ENCODE measurements at places on chromosomes 11 and 22. TPM values are rescaled to one million over a fixed set of nuclear protein-coding genes. Genes with fewer than 3 reads are reported as not detected.

FOLR1 gene
- 0.22 TPM for total RNA-seq

- DNase-seq, result no peak
Measured at GRCh38 chr11:65078151-65078550, 5.7 kb downstream of the CDCA5 start.

- no peak for DNase-seq
Measured at GRCh38 chr22:43998679-43999264, 25.3 kb upstream of the PARVB start.

L3MBTL2 gene
- 14.2 TPM for total RNA-seq

PHF21B gene
- total RNA-seq, result 0.67 TPM

DNA sequence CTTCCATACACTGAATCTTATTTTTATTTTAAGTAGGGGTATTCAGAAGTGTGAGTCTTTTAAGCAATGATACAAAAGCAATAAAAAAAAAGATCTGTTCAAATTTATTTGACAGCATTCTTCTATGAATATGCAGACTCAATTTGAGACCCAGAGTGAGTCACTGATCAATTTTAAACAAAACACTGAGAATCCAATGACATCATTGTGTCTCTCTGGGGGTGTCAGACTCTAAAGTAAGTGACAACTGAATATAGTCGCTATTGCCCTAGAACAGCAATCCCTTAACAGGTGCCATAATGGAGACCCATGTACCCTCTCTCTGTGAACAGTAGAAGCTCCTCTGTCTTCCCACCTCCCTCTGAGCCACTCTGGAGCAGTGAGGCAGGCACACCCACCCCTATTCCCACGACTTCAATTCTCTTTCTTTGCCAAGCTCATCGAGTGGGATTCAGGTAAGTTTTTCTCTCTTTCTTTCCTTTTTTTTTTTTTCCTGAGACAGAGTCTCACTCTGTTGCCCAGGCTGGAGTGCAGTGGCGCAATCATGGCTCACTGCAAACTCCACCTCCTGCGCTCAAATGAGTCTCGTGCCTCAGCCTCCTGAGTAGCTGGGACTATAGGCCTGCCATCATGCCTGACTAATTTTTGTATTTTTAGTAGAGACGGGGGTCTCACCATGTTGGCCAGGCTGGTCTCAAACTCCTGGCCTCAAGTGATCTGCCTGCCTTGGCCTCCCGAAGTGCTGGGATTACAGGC, 5.1 kb upstream of the RPS3 start:
- DNase-seq, result no peak

BBOX1 gene
- total RNA-seq, result not detected

GRCh38 chr22:32333141-32333768, 24.4 kb upstream of the RFPL3 start:
- no peak for DNase-seq

DNA sequence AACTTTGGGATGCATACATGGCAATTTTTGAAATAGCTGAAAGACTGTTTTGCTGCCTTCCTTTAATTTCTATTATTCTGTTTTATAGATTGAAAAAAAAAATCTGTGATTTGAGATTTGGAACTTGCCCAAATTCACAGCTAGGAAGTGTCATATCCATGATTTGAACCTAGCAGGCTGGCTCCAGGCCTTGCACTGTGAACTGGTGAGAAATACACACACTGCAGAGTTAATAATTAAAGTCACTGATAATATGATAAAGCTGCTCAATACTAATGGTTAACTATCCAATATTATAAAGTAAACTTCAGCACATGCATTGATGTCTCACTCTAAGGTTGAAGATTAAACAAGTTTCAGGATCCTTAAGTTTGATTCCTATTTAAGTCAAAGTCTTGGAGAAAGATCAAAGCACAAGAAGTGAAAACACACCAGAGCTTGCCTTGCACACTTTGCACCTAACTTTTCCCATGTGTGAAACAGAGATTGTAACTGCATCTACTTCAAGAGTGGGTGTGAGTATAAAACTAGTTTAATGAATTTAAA, 150.6 kb upstream of the CCDC179 start:
- DNase-seq, result no peak

COPB1 gene
- total RNA-seq, result 61.4 TPM

RNF141 gene
- 36.8 TPM for total RNA-seq

DNA sequence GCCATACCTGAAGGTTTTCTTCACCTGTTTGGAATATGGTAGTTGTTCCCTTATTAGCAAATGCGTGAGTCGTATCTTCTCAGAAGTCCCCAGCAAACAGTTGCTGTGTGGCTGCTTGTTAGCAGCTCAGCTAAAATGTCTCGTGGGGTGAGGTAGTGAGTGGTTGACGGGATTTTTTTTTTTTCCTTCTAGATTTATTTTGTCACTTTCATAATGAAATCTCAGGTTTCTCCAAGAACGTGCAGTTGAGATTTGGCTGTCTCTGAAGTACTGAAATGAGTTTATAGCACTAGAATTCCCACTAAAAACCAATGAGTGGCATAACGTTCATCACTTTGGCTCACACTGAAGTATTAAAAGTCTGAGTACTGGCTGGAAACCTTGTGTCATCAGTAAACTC, 16.8 kb downstream of the RCN1 start:
- no peak for DNase-seq

- DNase-seq, result no peak
Measured at GRCh38 chr11:122690801-122691548, 35.5 kb downstream of the UBASH3B start.

DNA sequence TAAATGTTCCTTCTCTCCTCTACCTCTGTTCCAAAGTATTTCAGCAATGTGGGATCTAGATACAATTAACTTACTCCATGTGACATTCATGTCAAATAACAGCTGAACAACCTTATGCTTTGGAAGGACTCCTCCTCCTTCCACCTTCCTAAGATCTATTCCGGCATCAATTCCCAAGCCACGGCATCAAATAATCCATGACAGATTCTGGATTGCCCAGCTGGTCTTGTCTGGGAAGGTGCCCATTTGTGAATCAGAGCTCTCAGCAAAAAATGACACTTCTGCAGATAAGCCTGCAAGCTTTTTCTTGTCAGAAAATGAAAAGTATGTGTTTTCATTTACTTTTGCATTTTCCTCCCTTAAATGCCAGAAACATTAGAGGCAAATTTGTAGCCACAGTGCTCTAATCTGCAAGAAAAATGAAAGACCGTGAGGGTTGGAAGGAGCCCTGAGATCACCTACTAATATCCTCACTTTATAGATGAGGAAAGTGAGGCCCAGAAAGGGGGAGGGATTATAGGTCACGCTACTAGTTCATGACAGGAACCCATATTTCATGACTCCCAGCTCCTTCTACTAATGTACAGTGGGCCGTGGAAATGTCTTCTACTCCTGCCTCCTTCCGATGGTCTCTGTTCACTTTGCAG, 124.0 kb downstream of the ME3 start:
- DNase-seq, result no peak

DNA sequence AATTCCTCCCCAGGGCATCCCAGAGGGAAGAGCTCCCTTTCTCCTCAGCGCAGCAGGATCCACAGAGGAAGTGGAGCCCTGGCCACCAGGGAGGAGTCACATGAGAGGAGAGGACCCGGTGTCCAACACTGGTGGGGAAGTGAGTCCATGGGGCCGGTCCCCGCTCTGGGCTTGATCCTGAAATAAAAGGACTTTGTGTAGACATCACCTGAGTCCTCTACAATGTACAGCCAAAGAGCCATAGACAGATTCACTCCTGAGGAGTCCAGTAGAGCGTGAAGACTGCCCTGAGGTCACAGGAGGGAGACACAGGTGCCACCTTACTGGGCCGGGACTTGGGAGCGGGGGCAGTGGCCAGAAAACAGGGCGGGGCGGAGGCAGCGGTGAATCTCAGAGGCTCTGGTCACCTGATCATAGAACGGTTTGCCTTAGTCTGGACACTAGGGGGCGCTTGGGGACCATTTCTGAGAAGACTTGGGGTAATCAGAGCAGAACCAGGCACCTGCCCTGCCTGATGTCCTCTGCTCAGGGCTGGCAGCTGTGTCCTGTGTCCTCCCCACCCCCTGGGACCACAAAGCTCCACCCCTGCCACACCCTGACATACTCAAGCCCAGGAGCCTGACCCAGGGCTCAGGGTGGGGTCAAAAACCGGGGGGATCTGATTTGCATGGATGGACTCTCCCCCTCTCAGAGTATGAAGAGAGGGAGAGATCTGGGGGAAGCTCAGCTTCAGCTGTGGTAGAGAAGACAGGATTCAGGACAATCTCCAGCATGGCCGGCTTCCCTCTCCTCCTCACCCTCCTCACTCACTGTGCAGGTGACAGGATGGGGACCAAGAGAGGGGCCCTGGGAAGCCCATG, 112.7 kb downstream of the VPREB1 start:
- DNase-seq, result no peak

All from cardiac septum (tissue), 1 donor.